ENCODE measurements at places on chromosomes 2 and 18.

DNA sequence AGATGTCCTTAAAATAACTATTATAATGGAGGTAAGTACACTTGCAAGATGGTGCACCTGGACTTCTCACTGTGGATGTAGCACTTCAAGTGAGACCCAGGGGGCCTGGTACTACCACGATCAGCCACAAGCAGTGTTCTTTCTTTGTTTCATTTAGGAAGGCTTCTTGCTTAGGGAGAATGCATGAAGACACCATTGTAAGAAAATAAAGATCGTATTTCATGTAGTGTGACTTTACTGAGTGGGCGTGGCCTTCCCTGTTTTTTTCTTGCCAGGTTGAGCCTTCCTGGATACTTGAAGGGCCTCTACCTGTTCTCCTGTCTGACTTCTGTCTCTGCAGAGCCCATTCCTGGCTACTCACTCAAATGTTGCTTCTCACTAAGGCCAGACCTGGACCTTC, 615.6 kb upstream of the SOX11 start:
- DNase-seq, result no peak

DNA sequence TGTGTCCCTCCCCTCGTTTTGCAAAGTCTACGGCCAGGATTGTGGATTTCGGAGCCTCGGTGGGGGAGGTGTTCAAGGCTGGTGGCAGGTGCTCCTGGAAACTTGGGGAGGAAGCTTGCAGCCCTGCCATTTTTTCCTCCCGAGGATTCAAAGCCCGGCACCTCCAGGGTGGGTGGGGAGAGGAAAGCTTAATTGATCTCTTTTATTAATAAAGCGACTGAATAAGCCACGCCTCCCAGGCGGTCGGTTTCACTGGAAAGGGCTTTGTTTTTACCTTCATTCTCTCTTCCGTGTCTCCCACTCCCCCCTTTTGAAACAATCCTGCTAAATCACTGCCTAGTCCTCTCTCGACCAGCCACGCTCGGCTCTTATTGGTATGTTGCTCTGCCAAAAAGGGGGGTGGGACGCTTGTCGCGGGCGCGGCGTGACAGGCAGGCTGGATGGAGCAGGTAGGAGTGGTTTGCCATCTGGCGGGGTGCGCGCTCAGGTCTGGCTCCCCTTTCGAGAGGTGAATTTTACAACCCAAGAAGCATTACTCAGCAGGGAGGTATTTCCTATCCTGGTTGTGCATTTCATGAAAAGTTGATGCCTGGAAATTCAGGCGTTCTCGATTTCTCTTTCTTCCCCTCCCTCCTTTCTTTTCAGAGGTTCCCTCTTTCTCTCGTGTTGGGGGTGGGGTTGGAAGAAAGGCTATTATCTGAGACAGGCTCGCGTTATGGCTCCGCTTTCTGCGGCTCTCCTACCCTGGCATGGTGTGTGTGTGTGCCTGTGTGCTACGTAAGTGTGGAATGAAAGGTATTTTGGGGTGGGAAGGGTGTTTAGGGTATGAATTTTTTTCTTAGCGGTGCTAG, 1.4 kb downstream of the NEDD4L start:
- DNase-seq, result no peak

GRCh38 chr2:236944561-236944960, 141.1 kb upstream of the COPS8 start:
- DNase-seq, result no peak

GRCh38 chr2:24898122-24899109, 21.6 kb downstream of the ADCY3 start:
- DNase-seq, result no peak

DNA sequence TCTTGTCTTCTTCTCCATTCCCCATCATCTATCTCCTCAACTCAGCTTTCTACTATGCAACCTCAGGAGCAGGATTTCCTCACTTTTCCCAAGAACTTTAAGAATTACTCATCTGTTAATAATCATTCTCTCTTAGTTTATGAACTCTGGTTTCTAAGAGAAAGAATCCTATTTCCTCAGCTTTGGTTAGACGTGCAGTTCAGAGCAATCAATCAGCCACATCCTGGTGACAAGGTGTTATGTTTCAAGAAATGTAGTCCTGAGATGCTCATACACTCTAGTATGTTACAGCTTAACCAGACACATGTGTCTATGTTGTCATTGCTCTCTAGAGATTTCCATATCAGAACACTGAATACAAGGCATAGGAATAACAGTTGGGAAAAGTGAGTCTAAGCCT, 277.9 kb downstream of the MBD2 start:
- DNase-seq, result no peak

DNA sequence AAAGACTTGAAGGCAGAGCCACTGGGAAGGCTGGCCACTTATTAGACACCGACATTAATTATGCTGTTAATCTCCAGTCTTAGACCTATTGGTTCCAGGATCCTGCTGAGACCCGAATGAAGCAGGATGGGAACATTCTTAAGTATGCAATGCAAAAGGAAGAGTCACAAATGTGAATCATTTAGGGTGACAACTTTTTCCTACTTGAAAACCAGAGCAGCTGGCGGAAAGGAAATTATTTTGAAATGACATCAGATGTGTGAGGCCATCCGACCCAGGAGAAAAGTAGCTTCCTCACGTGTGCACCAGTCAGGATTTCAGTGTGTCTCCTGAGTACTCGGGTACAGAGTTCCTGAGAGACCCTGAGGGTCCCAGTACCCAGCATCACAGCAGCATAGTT, 222.9 kb upstream of the NCKAP5 start:
- peak; percentile 19 for DNase-seq

GRCh38 chr18:25737710-25738311, 352.6 kb downstream of the SS18 start:
- peak; percentile 34 for DNase-seq

All from skin of body (tissue), 3 donors.